CD4-positive, alpha-beta T cell (primary cell): ENCODE measurements at places on chromosomes 7 and 10.
A peak's percentile ranks its signal among the peaks of the same experiment; 100 is the strongest.

DNA sequence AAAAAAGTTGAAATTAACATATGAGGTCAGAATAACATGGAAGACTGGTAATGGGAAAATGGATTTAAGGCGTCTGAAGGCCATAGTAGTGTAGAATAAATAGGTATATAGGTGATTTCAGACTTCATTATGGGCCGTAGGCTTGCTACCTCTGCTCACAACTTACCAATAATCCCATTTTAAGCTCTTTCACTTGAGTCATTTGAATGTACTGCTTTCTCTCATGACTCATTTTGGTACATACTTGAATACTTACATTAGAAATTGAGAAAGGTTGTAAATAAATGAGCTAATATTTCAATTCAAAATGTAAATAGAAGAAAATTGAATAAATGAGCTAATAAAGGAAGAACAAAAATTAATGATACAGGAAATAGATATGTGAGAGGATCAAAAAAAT, 42.2 kb upstream of the NEUROD6 start:
- H3K4me3 ChIP-seq, result no peak overlapping the region
- no peaks in the 10 kb centered on the region for H3K36me3 ChIP-seq
- H3K4me1 ChIP-seq, result no peaks in the 10 kb centered on the region
- H3K27me3 ChIP-seq, result no peaks in the 10 kb centered on the region

DNA sequence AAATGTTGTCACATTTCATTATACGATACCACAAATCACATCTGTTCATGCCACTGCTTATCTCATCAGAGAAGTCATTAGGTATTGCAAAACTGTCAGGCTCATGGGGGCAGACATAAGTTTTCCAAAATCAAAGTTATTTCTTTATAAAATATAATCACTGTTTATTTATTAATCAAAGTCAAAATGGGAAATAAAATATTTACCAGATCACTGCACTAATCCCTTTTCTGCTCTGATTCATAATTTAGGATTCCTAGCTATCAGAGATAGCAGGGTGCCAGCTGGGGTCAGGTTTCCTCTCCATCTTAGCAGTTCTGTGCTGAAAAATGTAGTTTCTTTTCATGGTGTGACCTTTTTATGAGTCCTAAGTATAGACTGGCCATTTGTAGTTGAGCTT, 117.7 kb upstream of the LANCL2 start:
- H3K27ac ChIP-seq, result no peak overlapping the region
- no peak for DNase-seq
- peaks cover 6% of the 10 kb centered on the region for H3K27me3 ChIP-seq
- no peak overlapping the region for H3K4me3 ChIP-seq
- no peaks in the 10 kb centered on the region for H3K4me1 ChIP-seq

DNA sequence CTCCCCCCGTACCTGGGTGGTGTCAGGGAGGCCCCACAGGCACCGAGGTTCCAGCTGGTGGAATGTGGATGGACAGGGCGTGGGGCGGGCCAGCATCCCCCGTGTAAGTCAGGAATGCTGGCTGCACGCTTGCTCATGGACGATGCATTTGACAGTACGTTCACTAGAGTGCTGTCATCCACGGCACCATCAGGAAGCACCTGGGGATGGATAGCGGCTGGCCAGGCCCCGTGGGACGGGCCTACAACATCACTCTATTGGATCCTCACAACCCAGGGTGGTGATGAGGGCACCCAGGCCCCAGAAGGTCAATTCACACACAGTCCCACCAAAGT, 63.6 kb downstream of the INSIG1 start:
- DNase-seq, result no peak
- peaks cover 11% of the 10 kb centered on the region for H3K27me3 ChIP-seq
- H3K36me3 ChIP-seq, result no peaks in the 10 kb centered on the region
- no peaks in the 10 kb centered on the region for H3K4me1 ChIP-seq
- H3K4me3 ChIP-seq, result no peak overlapping the region
- H3K27ac ChIP-seq, result no peak overlapping the region

DNA sequence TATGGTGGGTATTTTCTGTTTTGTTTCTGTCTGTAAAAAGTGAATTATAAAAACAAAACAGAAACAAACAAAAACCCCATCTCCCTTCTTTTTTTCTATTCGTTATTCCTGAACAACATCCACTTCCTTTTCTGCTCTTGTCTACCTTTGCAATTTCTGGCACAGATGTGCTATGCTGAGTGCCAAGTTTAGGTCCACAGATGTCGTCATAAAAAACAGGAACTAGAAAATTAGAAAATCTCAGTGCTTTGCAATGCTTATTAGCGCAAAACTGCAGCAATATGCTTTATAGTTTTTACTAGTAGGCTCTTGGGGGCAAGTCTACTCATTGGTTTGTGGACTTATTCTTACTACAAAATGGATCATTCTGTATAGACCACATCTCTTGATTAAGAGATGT, 94.2 kb upstream of the PRKCQ start:
- no peak overlapping the region for H3K4me3 ChIP-seq
- H3K36me3 ChIP-seq, result no peaks in the 10 kb centered on the region
- H3K4me1 ChIP-seq, result no peaks in the 10 kb centered on the region
- DNase-seq, result no peak

- no peak overlapping the region for H3K4me3 ChIP-seq
- no peaks in the 10 kb centered on the region for H3K4me1 ChIP-seq
- no peak overlapping the region for H3K27ac ChIP-seq
- no peaks in the 10 kb centered on the region for H3K36me3 ChIP-seq
- no peak for DNase-seq
Measured at GRCh38 chr10:5527332-5528200, 2.8 kb downstream of the CALML3 start.

DNA sequence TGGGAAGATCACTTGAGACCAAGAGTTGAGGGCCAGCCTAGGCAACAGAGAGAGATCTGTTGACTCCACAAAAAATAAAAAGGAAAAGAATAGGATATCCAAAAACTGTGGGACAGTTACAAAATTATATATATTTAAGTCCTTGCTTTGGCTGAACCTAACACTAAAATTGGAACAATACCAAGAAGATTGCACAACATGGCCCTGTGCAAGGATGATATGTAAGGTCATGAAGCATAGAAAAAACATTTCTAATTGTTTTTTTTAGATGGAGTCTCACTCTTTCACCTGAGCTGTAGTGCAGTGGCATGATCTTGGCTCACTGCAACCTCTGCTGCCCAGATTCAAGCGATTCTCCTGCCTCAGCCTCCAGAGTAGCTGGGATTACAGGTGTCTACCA, 139.0 kb downstream of the TPST1 start:
- DNase-seq, result no peak
- H3K27ac ChIP-seq, result no peak overlapping the region
- H3K4me1 ChIP-seq, result no peaks in the 10 kb centered on the region
- no peaks in the 10 kb centered on the region for H3K36me3 ChIP-seq

GRCh38 chr7:37344886-37345579, 103.6 kb downstream of the ELMO1 start:
- H3K27ac ChIP-seq, result peak overlapping the region; percentile 35
- peaks cover 46% of the 10 kb centered on the region for H3K4me1 ChIP-seq
- no peak for DNase-seq
- H3K27me3 ChIP-seq, result no peaks in the 10 kb centered on the region
- no peak overlapping the region for H3K4me3 ChIP-seq

DNA sequence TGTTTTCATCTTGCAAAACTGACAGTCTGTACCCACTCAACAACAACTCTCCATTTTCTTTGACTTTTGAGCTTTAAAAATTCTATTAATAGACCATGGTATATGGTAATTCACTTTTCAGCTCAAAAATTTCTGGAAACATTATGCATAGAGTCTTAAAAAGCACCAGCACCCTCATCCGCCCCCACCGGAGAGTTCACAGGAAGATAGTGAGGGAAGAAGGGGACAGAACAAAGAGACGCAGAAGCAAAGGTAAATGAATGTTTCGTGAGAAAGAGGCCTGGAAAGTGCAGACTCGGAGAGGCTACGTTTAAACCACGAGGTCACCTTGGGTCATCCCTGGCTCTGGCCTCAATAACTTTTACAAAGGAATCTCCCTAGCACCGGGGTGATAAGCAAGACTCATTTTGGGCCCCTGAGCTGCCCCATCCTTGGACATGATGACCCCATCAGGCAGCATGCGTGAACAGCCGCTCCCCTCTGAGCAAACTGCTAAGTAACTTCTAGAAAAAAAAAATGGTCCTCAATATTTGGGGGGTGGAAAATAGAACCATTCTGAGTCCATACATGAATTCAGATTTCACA, 96.3 kb downstream of the CPXM2 start:
- no peaks in the 10 kb centered on the region for H3K36me3 ChIP-seq
- DNase-seq, result no peak
- H3K27me3 ChIP-seq, result no peaks in the 10 kb centered on the region
- H3K27ac ChIP-seq, result no peak overlapping the region

- H3K36me3 ChIP-seq, result no peaks in the 10 kb centered on the region
- H3K27me3 ChIP-seq, result no peaks in the 10 kb centered on the region
- H3K4me1 ChIP-seq, result no peaks in the 10 kb centered on the region
- DNase-seq, result no peak
- no peak overlapping the region for H3K27ac ChIP-seq
- H3K4me3 ChIP-seq, result no peak overlapping the region
Measured at GRCh38 chr10:107275806-107276205, 111.3 kb upstream of the SORCS1 start.

DNA sequence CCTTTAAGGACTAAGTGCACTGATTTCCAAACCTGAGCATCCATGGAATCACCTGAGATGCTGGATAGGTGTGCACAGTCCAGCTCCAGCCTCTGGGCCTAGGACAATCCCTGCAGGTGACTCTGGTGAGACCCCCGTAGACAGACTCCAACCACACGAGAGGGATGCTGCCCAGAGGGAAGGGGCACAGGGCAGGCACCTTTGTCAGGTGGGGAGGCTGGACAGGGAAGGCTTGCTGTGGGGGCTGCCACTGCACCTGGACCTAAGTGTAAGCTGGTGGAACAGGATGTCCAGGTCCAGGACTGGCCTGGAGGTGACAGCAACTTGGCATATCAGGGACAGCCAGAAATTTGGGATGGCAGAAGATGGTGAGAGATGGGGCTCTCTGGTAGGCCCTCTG, 45.1 kb upstream of the CTBP2 start:
- no peak for DNase-seq
- no peaks in the 10 kb centered on the region for H3K27me3 ChIP-seq
- H3K4me3 ChIP-seq, result no peak overlapping the region
- H3K27ac ChIP-seq, result no peak overlapping the region
- H3K4me1 ChIP-seq, result no peaks in the 10 kb centered on the region

GRCh38 chr7:140238778-140239652, 62.2 kb upstream of the KDM7A start:
- H3K4me1 ChIP-seq, result peaks cover 10% of the 10 kb centered on the region
- no peak overlapping the region for H3K4me3 ChIP-seq
- H3K27me3 ChIP-seq, result no peaks in the 10 kb centered on the region
- no peaks in the 10 kb centered on the region for H3K36me3 ChIP-seq
- no peak for DNase-seq

GRCh38 chr7:36128448-36129047, 24.5 kb upstream of the EEPD1 start:
- peaks cover 17% of the 10 kb centered on the region for H3K4me1 ChIP-seq
- H3K4me3 ChIP-seq, result no peak overlapping the region
- DNase-seq, result no peak

DNA sequence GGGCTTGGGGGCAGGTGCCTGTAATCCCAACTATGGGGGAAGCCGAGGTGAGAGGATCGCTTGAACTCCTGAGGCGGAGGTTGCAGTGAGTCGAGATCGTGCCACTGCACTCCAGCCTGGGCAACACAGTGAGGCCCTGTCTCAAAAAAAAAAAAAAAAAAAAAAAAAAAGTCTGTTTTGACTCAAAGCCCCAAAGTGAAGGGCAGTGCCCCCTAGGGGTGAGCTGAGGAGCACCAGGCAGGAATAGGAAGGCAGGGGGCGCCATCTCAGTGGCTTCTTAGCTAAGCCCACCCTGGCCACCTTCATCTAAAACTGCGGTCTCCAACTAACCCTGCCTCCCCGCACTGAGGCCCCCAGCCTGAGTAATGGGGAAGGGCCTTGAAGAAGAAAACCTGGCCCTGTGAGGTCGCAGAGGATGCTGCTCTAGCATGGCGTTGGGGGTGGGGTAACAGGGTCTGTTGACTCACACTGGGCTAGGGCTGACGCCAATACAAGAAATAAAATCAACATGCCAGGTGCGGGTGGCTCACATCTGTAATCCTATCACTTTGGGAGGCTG, 9.8 kb downstream of the PODXL start:
- no peaks in the 10 kb centered on the region for H3K4me1 ChIP-seq

DNA sequence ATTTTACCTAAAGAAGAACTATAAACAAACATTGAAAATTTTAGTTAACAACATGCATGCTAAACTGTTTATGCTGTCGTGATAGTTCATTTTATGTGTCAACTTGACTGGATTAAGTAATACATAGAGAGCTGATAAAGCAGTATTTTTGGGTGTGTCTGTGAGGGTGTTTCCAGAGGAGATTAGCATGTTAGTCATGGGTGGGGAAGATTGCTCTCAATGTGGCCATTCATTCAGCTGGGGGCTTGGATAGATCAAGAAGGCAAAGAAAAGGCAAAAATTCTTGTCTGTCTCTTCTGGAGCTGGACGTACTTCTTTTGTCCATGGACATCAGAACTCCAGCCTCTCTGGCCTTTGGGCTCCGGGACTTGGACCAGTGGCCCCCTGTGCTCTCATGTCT, 172.9 kb upstream of the SEMA3E start:
- no peak overlapping the region for H3K4me3 ChIP-seq
- H3K4me1 ChIP-seq, result no peaks in the 10 kb centered on the region
- no peak overlapping the region for H3K27ac ChIP-seq

DNA sequence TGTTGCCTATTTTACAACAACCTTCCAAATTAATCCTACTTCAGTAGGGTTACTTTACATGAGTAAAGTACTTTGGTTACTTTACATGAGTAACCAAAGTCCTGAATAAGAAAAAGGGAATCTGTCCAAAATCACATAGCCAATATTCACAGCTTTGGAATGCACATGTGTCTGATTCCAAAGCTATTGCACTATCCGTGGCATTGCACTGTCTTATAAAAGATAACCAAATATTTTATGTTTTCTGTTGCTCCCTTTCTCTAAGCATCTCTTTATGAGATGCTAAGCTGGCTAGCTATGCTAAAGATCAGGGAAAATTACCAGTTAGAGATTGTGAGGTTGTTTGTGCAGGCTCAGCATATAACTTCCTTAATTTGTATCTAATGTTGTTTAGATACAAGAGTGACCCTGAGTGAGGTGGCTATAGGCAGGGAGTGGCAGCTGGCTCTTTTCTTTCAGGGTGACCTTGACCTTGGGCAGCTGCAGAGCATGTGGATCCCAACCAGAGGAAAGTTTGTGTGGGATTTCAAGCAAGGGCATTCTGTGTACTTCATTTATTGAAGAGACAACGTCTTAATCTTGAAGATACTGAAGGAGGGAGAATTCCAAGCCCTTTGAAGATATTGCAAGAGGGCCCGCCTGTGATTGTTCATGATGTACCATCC, 366.1 kb upstream of the ANKRD30A start:
- DNase-seq, result no peak
- no peaks in the 10 kb centered on the region for H3K27me3 ChIP-seq
- H3K27ac ChIP-seq, result no peak overlapping the region
- no peaks in the 10 kb centered on the region for H3K36me3 ChIP-seq
